ENCODE measurements at places on chromosomes 7 and 10.

GRCh38 chr10:67697724-67698131 is 1.7 kb upstream of the CTNNA3 start:
- no peak for DNase-seq

GRCh38 chr7:17599733-17600339 is 301.4 kb downstream of the AHR start:
- DNase-seq = no peak

DNA sequence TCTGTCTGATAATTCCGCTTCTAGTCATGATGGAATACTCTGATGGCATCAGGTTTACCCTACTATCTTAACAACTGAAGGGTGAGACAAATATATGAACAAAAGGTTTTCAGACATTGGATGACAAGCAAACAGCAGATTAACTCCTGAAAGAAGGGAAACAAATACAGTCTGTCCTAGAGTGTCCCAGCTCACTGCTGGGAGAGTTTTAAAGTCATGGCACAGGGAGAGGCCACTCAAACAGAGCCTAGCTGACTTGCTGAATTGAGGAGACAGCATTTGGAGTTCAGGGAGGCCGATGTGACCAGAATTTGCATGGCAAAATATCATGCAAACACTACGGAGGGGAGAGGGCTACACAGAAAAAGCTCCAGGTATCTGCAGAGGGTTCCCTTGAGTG is 73.1 kb downstream of the MDH2 start:
- DNase-seq = no peak

GRCh38 chr10:3530346-3530745 is 254.7 kb downstream of the KLF6 start:
- DNase-seq = no peak

- DNase-seq = no peak
Measured at GRCh38 chr10:78571891-78572290, 496.9 kb upstream of the ZMIZ1 start.

GRCh38 chr7:25985196-25985595 is 166.8 kb upstream of the NFE2L3 start:
- no peak for DNase-seq

GRCh38 chr10:118832241-118832651 is 77.5 kb upstream of the CACUL1 start:
- no peak for DNase-seq

GRCh38 chr7:130893441-130893894 is 159.5 kb upstream of the KLF14 start:
- no peak for DNase-seq

DNA sequence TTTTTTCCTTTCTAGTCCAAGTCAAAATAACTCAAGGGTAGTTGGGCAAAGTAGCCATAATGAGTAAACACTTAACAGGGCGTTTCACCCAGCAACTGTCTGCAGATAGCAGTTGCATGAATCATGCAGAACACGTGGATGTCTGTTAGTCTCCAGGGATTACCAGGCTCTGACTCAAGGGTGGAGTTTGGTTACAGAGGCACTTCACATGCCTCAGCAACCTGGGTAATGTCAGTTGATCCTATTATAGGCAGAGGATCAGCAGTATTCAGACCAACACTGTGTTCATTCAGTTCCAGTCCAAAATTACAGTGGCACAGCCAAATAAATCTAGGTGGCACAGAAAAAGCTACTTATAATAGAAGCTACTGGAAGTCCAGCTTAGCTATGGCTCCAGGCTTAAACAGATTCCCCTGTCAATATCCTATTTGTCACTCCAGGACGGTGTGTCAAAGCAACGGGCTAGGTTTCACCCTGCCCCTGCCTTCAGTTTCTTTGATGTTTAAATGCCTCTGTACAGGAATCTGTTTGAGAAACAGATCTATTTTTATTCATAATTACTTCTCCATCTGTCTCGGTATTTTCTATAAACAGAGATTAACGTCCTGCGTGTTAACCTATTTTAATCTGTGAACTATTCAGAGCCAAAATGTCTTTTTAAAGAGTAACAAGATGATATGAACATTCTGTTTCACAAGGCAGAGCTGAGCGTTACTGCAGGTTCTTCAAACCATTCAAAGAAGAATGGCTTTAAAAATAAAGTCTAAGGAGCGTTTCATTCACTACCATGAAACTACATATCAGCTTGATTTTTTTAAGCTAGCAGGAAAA is 162.6 kb upstream of the AKR1E2 start:
- DNase-seq = no peak

DNA sequence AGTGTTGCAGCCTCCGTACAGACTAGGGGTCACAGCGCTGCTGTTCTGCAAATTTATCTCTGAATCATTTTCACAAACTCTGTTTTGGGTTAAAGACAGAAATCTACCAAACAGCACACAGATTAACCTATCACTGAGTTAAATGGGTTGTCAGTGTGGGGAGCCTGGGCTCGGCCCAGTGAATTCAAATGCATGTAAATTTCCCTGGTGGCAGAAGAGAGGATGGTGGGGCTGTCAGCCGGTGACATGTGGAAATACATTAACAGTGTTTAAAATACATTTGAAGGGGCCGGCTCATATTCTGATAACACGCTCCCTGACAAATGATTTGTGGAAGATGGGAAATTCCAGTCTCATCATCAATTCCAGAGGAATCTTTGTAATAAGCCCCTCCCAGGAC is 309.6 kb upstream of the MKI67 start:
- no peak for DNase-seq

- no peak for DNase-seq
Measured at GRCh38 chr7:25481891-25482290, 253.6 kb upstream of the NPVF start.

DNA sequence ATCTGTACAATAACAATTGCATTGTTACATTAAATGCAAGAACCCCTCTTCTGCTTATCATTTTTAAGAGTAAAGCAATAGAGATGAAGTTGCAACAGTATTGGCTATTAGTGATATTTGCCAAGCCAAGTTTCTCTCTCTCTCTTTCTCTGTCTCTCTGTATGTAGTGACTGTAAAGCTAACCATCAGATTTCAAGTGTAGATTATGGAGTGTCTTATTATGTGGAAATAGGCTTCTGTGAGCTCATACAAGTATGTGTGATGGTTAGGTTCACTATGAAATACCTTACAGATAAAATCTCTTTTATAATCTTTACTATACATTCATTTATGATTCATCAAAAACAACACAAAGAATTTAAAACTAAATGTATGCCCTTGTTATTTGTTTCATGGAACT is 28.6 kb upstream of the NRP1 start:
- no peak for DNase-seq

DNA sequence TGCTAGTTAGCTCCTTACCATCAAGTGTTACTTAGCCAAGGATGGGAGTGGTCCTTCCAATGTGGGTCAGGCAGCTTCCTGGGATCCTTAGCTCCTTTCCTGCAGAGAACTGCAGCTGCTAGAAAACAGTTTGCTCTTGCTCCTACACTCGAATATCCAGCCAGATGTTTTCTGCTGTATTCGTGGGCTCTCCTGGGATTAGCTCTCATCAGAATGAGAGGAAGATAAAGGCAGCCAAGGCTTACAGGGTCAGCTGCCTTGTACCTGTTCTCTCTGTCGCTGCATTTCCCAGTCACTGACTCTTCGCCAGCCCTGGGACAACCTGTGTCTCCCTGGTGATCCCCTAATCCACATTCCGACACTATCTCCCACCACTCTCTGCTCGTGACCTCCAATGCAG is 29.0 kb downstream of the NEUROD6 start:
- DNase-seq = no peak

Measured in T follicular helper cell (primary cell).